GM23338 (cell line): ENCODE measurements at places on chromosomes 13 and 19. TPM values are rescaled to one million over a fixed set of nuclear protein-coding genes. Genes with fewer than 3 reads are reported as not detected.

- H3K4me3 ChIP-seq, result no peak overlapping the region
- no peaks in the 10 kb centered on the region for H3K36me3 ChIP-seq
- no peaks in the 10 kb centered on the region for H3K27me3 ChIP-seq
- H3K27ac ChIP-seq, result no peak overlapping the region
- no peaks in the 10 kb centered on the region for H3K4me1 ChIP-seq
- no peak for DNase-seq
Observed at GRCh38 chr13:36847606-36848005, 28.6 kb downstream of the RFXAP start.

FXYD7 gene
- 9.6 and 15.9 TPM in 2 replicates for total RNA-seq

- H3K36me3 ChIP-seq, result no peaks in the 10 kb centered on the region
- no peak overlapping the region for H3K4me3 ChIP-seq
- no peak overlapping the region for H3K27ac ChIP-seq
- no peaks in the 10 kb centered on the region for H3K27me3 ChIP-seq
- DNase-seq, result peak; percentile 33
Observed at GRCh38 chr13:83162493-83162892, 719.8 kb downstream of the SLITRK1 start.

DNA sequence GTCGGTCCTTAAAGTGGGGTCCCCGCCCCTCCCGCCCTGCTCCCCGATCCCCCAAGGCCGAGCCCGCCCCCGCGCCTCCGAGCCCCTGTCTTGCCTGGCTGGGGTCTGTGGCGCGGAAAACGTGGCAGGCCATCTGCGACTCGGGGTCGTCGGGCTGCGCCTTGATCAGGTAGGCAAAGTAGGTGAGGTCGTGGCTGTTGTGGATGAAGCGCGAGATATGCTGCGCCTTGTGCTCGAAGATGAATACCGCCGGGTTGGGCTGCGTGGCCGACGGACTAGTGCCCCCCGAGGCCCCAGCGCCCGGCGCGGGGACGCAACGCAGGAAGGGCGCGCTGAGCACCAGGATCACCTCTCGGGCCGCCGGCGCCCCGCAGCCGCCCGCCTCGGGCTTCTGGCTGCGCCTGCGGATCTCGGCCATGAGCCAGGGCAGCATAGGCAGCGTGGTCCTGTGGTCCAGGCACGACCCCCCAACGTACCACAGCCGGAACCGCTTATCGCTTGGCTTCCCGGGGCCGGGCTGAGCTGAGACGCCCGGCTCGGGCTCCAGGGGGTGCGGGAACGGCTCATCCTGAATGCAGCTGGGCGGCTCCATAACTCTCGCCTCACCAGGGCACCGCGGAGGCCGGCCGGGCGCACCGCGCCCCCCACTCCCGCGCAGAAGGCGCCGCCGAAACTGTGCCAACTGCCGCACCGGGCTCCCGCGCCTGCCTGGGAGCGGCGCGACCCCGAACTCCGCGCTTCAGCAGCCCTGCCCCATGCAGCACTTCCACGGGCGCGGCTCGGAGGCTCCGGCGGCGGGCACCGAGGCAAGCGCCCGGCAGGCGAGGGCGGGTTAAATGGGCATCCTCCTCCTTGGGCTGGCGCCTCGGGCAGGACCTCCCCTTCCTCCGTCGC is 546 bp downstream of the TBC1D4 start:
- H3K27ac ChIP-seq, result no peak overlapping the region
- H3K27me3 ChIP-seq, result peaks cover 14% of the 10 kb centered on the region
- peak overlapping the region; percentile 72 for H3K4me3 ChIP-seq
- peaks cover 11% of the 10 kb centered on the region for H3K4me1 ChIP-seq

DNA sequence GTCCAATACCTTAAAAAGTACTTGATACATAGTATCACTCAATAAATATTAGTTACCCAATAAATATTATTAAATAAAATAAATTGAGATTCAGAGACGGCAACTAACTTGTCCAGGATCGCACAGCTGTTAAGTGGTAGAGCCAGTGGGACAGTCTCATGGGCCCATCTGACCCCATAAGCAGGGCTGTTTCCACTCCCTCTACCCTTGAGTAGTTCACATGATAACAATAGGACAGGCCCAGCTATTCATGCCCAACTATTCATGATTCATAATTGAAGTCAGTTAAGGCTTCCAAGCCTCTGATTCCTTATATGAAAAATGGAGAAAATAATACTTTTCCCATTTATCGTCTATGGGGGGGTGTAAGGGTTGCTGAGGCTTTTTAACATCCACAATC is 78.2 kb downstream of the C13orf42 start:
- no peak overlapping the region for H3K27ac ChIP-seq
- no peak overlapping the region for H3K4me3 ChIP-seq
- H3K36me3 ChIP-seq, result no peaks in the 10 kb centered on the region

GRCh38 chr13:19587635-19588300 is 26.4 kb upstream of the TPTE2 start:
- DNase-seq, result peak; percentile 62
- no peaks in the 10 kb centered on the region for H3K36me3 ChIP-seq
- no peaks in the 10 kb centered on the region for H3K27me3 ChIP-seq

- no peak overlapping the region for H3K4me3 ChIP-seq
- DNase-seq, result peak; percentile 96
- H3K36me3 ChIP-seq, result no peaks in the 10 kb centered on the region
- 0 out of 2 replicates have a peak overlapping the region, but pooled peaks have one; percentile 24 for H3K27ac ChIP-seq
- no peaks in the 10 kb centered on the region for H3K27me3 ChIP-seq
- no peaks in the 10 kb centered on the region for H3K4me1 ChIP-seq
Observed at GRCh38 chr19:43519436-43520088, 7.4 kb downstream of the ETHE1 start.

DNA sequence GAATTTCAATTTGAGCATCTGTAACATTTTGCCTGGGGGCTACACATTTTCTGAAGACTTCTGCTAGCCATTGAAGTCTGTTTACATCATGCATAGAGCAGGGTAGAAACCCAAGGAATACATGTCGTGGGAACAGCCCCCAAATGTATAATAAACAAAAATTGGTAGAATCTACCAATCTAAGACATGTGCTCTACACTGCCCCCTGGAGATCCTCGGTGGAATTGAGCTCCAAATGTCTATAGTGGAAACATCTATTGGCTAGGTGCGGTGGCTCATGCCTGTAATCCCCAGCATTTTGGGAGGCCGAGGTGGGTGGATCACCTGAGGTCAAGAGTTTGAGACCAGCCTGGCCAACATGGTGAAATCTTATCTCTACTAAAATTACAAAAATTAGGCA is 57.3 kb downstream of the MBD3L2B start:
- H3K27me3 ChIP-seq, result no peaks in the 10 kb centered on the region
- H3K36me3 ChIP-seq, result peaks cover 3% of the 10 kb centered on the region; the same call in 1 of the 2 replicates
- no peak overlapping the region for H3K4me3 ChIP-seq
- H3K27ac ChIP-seq, result no peak overlapping the region

- DNase-seq, result peak; percentile 35
- H3K27me3 ChIP-seq, result no peaks in the 10 kb centered on the region
- H3K4me3 ChIP-seq, result no peak overlapping the region
- H3K4me1 ChIP-seq, result peaks cover 21% of the 10 kb centered on the region
Observed at GRCh38 chr13:110757296-110757695, 43.8 kb downstream of the ING1 start.

GRCh38 chr19:2038284-2039088 is 12.6 kb downstream of the MKNK2 start:
- no peak for DNase-seq
- H3K27me3 ChIP-seq, result no peaks in the 10 kb centered on the region
- H3K27ac ChIP-seq, result peak overlapping the region; percentile 63; the same call in 1 of the 2 replicates
- peaks cover 8% of the 10 kb centered on the region; the same call in 1 of the 2 replicates for H3K36me3 ChIP-seq
- no peak overlapping the region for H3K4me3 ChIP-seq
- H3K4me1 ChIP-seq, result peaks cover 12% of the 10 kb centered on the region

OR7C1 gene
- total RNA-seq, result not detected in 2 replicates

ZNF681 gene
- 16.8 and 25.1 TPM in 2 replicates for total RNA-seq

DNA sequence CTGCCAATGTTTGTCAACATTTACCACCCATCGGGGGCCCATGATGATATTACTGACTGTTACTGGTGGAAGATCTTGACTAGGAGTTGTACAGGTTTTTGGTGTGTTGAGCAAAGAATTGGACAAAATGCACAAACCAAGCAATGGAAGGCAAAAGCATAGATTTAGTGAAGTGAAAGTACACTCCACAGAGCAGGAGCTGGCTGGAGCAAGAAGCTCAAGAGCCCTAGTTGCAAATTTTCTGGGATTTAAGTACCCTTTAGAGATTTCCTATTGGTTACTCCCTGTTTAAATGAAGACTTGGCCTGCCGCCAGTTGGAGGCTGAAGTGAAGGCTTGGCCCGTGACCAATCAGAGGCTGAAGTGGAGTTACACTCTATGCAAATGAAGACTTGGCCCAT is 128.6 kb upstream of the KL start:
- no peak overlapping the region for H3K27ac ChIP-seq
- H3K27me3 ChIP-seq, result no peaks in the 10 kb centered on the region
- no peaks in the 10 kb centered on the region for H3K4me1 ChIP-seq
- no peak for DNase-seq

DNA sequence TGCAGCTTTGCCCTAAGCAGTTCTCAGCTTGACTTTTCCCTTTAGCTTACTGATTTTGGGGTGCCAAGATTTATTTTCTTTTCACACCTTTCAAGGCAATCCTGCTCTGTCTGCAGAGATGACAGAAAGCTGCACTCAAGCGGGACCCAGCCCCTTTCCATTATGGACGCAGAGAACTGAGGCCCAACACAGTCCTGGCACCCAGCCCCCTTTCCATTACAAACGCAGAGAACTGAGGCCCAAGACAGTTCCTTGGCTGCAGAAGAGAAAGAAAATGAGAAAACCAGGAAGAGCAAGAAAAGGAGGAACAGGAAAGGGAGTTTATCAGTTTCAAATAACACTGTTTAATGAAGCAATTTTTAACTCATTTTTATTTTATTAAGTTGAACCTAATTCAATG is 36.8 kb upstream of the ATP11A start:
- peaks cover 7% of the 10 kb centered on the region for H3K4me1 ChIP-seq
- no peak overlapping the region for H3K4me3 ChIP-seq
- no peaks in the 10 kb centered on the region for H3K27me3 ChIP-seq

DNA sequence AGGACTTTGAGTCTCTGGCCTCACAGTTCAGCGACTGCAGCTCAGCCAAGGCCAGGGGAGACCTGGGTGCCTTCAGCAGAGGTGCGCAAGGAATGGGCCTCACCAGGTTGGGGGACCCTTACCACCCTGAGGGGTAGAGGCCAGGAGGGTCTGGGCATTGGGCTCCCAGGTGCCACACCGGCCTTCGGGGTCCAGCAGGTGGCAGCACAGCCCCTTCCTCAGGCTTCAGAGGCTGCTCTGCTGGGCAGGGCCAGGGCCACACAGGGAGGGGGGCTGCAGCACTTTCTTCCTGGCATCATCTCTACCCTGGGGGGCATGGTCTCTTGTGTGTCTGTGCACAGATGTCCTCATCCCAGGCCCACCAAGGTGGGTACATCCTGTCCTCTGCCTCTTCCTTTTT is 12.9 kb downstream of the PIN1 start:
- no peaks in the 10 kb centered on the region for H3K36me3 ChIP-seq
- peaks cover 10% of the 10 kb centered on the region; the same call in 1 of the 2 replicates for H3K4me1 ChIP-seq
- DNase-seq, result peak; percentile 72
- no peaks in the 10 kb centered on the region for H3K27me3 ChIP-seq
- H3K27ac ChIP-seq, result no peak overlapping the region
- no peak overlapping the region for H3K4me3 ChIP-seq

- no peak overlapping the region for H3K27ac ChIP-seq
- no peaks in the 10 kb centered on the region for H3K4me1 ChIP-seq
- H3K36me3 ChIP-seq, result no peaks in the 10 kb centered on the region
Observed at GRCh38 chr13:113800576-113800926, 41.5 kb downstream of the TMEM255B start.

FXYD3 gene
- total RNA-seq, result not detected in 2 replicates

DNA sequence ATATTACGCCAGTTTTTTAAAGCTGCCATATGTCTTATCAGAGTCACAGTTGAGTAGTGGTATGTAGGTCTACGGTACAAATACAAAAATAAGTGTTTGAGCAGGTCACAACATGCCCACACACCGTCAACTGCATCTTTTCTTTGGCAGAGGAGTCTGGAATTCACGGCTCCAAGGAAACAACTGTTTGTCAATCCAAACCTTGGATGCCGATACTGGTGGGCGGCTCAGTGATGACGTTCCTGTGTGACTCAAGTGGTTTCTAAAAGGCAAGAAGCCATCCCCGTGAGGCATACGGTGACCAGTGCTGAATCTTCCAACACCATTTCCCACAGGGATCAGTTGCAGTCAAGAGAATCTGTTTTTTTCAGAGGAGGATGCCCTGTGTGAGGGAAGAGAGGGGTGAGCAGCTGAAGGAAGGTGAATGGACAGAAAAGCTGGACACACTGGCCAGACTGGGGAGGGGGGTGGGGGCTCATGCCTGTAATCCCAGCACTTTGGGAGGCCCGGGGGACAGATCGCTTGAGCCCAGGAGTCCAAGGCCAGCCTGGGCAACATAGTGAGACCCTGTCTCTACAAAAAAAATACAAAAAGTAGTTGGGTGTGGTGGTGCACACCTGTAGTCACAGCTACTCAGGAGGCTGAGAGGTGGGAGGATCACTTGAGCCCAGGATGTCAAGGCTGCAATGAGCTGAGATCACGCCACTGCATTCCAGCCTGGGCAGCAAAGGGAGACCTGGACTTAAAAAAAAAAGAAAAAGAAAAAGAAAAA is 22.8 kb upstream of the CEBPG start:
- no peak for DNase-seq
- no peaks in the 10 kb centered on the region for H3K4me1 ChIP-seq
- no peak overlapping the region for H3K27ac ChIP-seq
- no peak overlapping the region for H3K4me3 ChIP-seq
- no peaks in the 10 kb centered on the region for H3K27me3 ChIP-seq

GRCh38 chr13:28455580-28456194 is 39.2 kb downstream of the FLT1 start:
- H3K4me1 ChIP-seq, result peaks cover 52% of the 10 kb centered on the region
- no peaks in the 10 kb centered on the region for H3K27me3 ChIP-seq
- peak overlapping the region; percentile 60 for H3K27ac ChIP-seq
- H3K4me3 ChIP-seq, result no peak overlapping the region
- peaks cover 19% of the 10 kb centered on the region; the same call in 1 of the 2 replicates for H3K36me3 ChIP-seq

DNA sequence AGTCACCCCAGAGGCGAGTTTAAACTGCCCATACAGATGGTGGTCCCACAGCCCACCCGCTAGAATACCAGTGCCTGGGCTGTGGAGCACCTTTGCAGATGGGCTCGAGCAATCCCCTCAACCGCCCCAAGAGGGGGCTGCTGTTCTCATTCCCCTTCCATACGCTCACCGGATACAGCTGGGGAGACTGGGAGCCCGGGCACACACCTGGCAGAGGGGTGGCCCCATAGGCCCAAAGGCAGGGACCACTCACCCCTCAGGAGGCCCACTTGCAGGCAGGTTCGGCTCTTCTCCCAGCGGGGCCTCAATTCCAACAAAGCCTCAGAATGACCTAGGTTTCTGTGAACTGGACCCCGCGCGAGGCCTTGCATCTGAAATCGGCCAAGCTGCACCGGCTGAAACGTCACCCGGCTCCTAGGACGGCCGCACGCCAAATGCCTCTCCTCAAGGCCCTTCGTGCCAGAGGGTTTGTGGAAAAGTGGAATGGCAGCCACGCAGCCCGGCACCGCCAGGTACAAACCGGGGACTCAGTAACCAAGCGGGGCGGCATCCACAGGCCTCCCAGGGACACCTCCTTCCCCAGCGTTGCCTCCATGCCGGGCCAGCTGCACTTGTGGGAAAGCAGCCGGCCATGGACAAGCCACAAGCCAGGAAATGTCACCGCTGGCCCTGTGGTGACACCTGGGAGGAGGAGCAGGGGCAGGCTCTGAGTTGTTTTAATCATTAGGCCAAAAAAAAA is 18.7 kb downstream of the MLLT1 start:
- H3K4me3 ChIP-seq, result no peak overlapping the region
- H3K4me1 ChIP-seq, result 0 out of 2 replicates have a peak, but pooled peaks cover 6% of the 10 kb centered on the region
- peak overlapping the region; percentile 66; the same call in 1 of the 2 replicates for H3K27ac ChIP-seq
- no peaks in the 10 kb centered on the region for H3K27me3 ChIP-seq
- DNase-seq, result peak; percentile 82
